ENCODE measurements at places on chromosomes 2 and 18.

DNA sequence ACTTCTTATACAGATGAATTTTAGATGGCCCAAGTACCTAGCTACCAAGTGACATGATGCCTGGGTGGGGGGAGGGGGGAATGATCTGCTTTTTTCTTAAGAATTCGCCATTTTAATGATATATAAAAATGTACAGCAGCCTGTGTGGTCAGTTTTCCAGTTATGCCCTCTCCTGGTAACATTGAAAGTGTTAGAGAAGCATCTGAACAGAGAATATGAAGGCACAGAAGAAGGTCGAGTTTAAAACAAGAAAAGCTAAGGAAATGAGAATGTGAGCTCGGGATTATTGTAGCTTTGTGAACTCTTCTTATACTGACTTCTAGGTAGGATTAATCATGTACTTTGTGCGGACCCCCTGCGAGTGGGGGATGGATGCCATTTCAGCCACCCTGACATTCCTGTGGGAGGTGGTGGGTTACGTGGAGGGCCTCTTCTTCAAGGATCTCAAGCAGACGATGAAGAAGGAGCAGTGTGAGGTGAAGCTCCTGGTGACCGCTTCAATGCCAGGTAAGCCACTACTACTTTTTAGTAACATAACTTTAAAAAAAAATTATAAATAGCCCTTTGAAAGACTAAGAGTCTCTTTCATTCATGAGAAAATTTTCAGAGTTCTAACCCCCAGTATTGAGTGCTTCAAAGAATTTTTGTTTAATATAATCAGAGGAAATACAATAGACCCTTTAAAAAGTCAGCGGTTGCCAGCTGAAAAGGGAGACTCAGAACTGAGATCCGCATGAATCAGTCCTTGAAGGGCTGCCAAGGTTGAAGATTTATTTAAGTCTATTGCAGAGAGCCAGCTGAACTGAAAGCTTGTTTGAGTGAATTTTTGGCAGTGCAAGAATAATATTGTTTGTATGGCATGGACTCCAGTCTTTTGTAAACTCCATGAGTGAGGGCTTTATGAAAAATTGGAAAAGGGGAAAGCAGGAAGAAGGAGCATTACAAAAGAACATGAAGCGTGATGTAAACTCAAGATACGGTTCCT, 68.6 kb upstream of the RPE start:
- DNase-seq = peak; percentile 47

DNA sequence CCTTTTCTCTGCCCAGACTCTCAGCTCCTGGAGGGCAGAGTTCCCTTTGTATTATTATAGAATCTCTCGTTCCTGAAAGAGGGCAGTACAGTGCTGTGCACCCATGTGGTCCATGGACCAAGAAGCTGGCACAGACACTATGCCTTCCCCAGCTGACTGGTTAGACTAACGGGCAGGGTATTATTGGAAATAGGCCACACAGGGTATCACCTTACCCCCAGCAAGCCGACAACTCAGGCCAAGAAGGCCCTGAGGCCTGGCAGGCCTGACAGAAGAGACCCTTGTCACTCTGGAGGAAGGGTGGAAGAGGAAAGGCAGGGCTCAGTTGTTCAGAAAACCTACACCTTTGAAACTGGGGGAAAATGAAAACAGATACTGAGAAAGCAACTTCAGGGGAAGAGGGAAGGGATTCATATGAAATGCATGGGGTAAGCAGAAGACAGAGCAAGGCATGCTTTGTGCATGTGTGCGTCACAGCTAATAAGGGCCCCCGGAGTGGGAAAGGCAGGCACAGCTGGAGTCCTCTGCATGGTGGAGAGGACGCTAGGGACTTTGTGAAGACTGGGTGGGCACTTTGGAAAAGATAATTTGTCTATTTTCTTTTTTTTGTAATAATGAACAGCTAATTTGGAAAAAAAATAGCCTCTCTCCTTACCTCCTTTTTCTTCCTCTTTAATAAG, 476.8 kb upstream of the CELF4 start:
- no peak for DNase-seq

- DNase-seq = no peak
These were observed 23.6 kb downstream of the ASAP2 start for GRCh38 chr2:9230051-9230802.

- no peak for DNase-seq
These were observed 7.1 kb downstream of the GBX2 start for GRCh38 chr2:236161082-236161462.

- DNase-seq = no peak
These were observed 99.4 kb upstream of the SCN7A start for GRCh38 chr2:166593403-166593802.

DNA sequence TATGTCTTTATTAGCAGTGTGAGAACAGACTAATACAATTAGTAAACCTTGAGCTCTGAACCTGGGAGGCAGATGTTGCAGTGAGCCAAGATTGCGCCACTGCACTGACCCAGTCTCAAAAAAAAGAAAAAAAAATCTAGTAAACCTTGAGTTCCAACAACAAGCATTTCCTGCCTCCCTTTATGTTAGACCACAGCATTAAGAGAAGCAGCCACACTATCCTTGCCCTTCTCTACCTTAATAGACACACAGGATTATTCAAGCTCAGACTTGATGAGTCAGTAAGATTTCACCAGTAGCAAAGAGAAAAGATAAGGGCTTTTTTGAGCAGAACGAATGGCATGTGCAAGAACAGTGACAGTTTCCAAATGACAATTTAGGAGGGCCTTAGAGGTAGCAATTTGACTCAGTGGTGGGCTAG, 18.0 kb upstream of the GLS start:
- DNase-seq = no peak

GRCh38 chr2:208013285-208014178, 11.8 kb downstream of the PLEKHM3 start:
- no peak for DNase-seq

- DNase-seq = no peak
These were observed 893.5 kb upstream of the KLHL29 start for GRCh38 chr2:22491442-22491841.

GRCh38 chr2:59083075-59083828, 842.1 kb upstream of the FANCL start:
- DNase-seq = no peak

DNA sequence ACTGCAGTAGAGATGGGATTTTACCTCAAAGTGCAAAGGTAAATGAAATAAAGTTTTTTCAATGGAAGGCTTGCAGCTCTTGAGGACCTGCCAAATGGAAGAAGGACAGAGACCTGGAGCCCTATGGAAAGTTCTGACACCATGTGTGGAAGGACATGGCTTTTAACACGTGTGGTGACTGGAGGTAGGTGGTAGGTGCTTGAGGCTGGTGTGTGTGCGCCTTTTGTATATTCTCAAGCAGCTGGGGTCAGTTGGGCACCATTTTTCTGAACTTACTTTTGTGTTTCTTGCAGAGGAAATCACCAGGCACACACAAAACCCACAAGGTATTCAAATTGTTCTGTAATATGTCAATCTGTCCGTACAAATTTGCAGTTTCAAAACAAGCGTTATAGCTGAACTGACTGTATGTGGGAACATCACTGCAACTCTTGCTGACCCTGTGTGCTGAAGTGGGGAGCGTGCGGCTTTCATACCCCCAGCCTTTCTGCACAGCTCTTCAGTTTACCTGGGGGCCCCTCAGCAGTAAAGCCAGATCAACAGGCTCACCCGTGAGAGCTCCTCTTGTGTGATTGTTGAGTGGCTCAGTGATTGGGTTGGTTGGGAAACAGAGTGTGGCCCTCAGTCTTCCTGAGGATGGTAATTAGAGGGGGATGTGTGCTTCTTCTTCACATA, 363 bp downstream of the GREB1 start:
- DNase-seq = no peak

DNA sequence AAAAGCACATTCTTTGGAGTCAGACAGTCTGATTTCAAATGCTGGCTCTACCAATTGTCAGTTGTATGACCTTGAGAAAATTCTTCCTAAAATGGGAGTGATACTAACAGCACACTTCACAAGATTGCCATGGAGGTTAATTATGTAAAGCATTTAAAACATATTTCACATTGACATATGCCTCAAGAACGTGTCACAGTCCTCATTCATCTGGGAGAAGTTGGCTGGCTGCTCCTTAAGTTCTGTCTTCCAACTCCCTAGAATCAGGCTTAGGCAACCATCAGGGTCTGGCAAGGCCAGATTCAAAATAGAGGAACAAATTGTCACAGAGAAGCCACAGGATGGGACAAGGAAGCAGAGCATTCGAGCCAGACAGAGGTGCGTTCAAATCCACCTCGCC, 228.0 kb upstream of the RND3 start:
- DNase-seq = no peak

Data from thyroid gland (tissue), 4 donors.